ENCODE measurements at places on chromosomes 5 and 9. TPM values are rescaled to one million over a fixed set of nuclear protein-coding genes. Genes with fewer than 3 reads are reported as not detected.

- DNase-seq, result no peak
Observed at GRCh38 chr5:9642621-9643020, 12.5 kb upstream of the TAS2R1 start.

DNA sequence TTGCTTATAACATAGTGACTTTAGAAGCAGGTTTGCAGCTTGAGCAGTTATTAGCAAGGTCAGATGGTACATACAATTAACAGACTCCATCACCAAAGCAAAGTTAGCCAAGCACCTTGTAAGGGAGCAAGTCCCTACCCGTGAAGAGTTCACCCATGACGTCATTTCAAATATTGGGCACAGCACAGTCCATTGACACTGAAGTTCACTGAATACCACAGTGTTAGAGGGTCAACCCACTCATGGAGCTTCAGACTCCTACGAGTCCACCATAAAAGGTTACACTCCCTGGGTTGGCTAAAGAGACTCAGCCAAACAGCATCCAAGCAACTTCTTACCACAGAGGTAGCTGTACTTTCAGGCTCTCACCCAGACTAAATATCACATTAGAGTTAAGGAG, 77.5 kb downstream of the GALNT10 start:
- DNase-seq, result no peak

FOXD4L3 gene
- polyA plus RNA-seq, result not detected

PKD2L2 gene
- polyA plus RNA-seq, result 0.11 TPM

SLC25A2 gene
- polyA plus RNA-seq, result not detected

PTPN3 gene
- polyA plus RNA-seq, result 7.7 TPM

All from hepatocyte (in vitro differentiated cells).